ENCODE measurements at places on chromosomes 7 and 10. TPM values are rescaled to one million over a fixed set of nuclear protein-coding genes. Genes with fewer than 3 reads are reported as not detected.

GRCh38 chr7:27899601-27900000 lies 159.6 kb downstream of the TAX1BP1 start:
- H3K36me3 ChIP-seq: no peaks in the 10 kb centered on the region
- peaks cover 9% of the 10 kb centered on the region for H3K4me1 ChIP-seq
- no peaks in the 10 kb centered on the region for H3K27me3 ChIP-seq
- no peak overlapping the region for H3K4me3 ChIP-seq
- DNase-seq: no peak
- no peak overlapping the region for H3K27ac ChIP-seq

DNA sequence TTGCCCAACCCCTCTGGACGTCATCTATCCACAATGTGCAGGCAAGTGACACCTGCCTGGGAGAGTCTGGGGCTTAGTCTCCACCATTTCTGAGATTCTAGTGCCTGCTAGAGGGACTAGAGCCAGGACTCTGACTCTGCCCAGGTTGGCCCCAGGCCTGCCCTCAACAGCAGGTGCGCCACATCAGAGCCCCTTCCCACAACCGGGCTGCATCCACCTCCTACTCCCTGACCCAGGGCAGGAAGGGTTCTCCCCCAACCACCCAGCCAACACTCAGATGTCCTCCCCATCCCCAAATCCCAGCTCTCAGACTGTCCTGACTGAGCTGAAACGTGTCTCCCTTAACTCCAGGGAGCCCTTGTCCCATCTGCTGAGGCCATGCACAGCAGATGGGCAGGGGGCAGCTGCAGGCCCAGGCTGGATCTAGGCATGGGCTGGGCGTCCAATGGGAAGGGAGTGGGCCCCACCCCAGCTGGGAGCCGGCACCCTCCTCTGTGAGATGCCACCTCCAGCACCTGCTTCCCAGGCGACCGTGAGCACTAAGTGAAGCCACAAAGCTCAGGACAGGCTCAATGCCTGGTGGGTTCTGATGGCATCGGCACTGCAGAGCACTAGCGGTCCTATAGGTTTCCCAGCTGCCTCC lies 49.2 kb downstream of the RASGEF1A start:
- no peaks in the 10 kb centered on the region for H3K4me1 ChIP-seq
- no peak overlapping the region for H3K4me3 ChIP-seq
- no peaks in the 10 kb centered on the region for H3K27me3 ChIP-seq

DNA sequence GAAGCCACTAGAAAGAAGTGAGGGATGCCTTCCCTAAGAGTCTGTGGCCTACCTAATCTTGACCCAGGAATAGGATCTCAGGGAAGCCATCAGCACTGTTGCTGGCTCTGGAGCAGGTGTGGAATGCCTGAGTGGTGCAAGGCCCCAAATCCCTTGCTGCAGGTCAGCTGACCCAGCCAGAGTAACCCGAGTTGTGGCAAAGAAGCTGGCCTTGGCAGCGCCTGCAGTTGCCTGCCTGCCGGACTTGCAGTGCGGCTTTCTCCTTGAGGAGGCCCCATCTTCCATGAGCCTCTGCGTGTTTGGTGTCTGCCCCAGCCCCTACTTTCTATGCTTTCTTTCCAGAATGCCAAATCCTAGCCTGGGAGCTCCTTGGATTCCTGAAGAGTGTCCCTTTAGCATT lies 5.8 kb downstream of the KIAA1217 start:
- H3K36me3 ChIP-seq: no peaks in the 10 kb centered on the region
- no peak for DNase-seq
- no peak overlapping the region for H3K27ac ChIP-seq
- H3K4me3 ChIP-seq: no peak overlapping the region

DNA sequence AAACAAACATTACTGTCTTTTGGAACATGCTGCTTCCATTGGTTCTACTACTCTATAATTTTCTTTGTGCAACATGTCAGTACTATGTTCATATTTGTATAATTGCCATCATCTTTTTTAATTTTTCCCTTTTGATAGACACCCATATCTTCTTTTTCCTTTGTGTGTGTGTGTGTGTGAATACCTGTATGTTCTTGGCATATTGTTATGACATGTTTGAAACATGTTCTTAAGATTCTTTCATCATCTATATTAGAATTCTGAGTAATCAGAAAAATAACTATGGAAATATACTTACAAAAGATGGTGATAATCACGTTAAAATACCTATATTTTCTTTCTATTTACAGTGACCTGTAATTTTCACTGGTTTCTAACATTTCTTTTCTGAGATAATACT lies 3.5 kb upstream of the CDK6 start:
- H3K27me3 ChIP-seq: peaks cover 2% of the 10 kb centered on the region
- no peaks in the 10 kb centered on the region for H3K36me3 ChIP-seq
- no peak overlapping the region for H3K27ac ChIP-seq
- no peak overlapping the region for H3K4me3 ChIP-seq
- no peaks in the 10 kb centered on the region for H3K4me1 ChIP-seq

GRCh38 chr10:48192881-48193450 lies 81.5 kb downstream of the FRMPD2 start:
- no peaks in the 10 kb centered on the region for H3K36me3 ChIP-seq
- H3K4me1 ChIP-seq: no peaks in the 10 kb centered on the region
- H3K27ac ChIP-seq: no peak overlapping the region
- no peak overlapping the region for H3K4me3 ChIP-seq
- no peaks in the 10 kb centered on the region for H3K27me3 ChIP-seq

DNA sequence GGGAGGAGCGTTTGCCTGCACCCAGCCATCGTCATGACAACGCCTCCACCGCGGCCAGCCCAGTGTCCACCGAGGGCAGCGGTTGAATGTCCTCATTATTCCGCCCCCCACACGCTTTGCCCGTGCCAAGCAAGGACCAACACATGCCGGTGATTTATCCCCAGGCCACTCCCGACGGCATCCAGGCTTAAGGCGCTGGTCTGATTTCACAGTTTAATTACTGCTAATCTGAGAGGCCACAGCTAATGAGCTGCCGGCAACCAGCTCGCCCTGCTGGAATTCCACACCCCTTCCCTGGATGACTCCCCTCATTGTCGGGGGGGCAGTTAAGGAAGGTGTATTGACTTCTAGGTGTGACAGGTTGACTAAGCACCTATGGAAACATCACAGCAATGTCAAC lies 432.3 kb downstream of the DNAJB6 start:
- no peaks in the 10 kb centered on the region for H3K27me3 ChIP-seq
- no peak for DNase-seq
- no peaks in the 10 kb centered on the region for H3K4me1 ChIP-seq
- no peak overlapping the region for H3K27ac ChIP-seq
- H3K4me3 ChIP-seq: no peak overlapping the region

DNA sequence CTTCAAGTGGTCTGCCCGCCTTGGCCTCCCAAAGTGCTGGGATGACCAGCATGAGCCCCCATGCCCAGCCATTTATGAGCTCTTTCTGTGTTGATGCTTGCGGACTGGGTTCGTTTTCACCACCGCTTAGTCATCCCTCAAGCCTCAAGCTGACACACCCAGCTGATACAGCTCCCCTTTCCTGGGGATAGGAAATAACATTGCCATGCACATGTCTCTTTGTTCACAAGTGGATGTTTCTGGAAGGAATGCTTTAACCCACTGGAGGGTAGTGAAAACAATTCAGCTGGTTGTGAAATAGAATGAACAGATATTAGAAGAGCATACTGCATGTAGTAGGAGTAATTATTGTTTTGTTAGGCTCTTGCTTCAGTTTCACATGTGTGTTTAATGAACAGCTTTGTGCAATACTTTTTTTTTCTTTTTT lies 8.5 kb upstream of the METTL27 start:
- no peaks in the 10 kb centered on the region for H3K27me3 ChIP-seq
- no peak overlapping the region for H3K4me3 ChIP-seq
- H3K27ac ChIP-seq: no peak overlapping the region

DNA sequence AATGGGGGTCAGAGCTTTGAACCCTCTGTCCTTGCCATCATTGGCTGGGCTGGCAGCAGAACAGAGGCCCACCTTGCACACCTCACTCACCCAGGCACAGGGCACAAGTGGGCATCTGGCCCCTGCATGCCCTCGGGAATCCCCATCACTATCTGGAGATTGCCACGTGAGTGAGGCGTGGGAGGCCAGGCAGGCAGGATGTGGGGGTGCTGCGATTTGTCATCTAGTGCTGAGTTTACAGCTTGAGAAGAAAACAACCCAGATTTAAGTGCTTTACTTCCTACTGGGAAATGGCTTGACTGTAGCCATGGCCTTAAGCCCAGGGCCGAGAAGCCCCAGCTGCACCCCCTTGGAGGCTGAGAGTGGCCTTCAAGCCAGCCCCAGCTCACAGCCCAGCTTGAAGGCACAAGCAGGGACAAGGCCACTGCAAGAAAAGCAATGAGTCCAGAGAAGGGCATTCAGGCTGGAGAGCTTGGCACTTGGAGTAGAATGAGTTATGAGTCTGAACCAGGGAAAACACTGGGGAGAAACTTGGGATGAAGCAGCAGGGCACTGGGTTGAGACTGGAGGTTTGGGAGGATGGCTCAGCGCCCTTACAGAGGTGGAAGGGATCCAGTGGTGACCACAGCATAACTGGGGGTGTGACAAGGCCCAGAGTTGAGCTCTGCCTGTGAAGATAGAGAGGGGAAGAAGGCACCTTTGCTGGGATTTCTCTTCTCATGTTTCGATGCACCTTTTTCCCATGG lies 123.0 kb downstream of the CXCL12 start:
- no peak for DNase-seq
- no peak overlapping the region for H3K27ac ChIP-seq
- H3K27me3 ChIP-seq: no peaks in the 10 kb centered on the region
- peaks cover 8% of the 10 kb centered on the region for H3K4me1 ChIP-seq
- no peak overlapping the region for H3K4me3 ChIP-seq

DNA sequence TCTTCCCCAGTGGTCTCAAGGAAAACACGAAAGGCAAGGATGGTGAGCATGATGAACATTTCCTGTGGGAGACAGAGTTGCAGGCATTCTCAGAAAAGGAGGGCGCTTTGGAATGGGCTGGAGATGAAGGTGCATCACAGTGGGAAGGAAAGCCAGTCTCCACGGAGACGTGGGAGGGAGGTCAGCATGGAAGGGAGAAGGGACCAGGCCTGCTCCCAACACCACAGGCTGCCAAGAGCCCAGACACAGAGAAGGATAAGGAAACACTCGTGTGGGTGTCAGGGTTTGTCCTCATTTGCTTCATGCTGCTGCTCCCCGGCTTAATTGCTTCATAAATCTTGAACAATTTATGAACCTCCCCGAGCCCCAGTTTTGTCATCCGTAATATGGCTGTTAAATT lies 231.5 kb upstream of the ZNF32 start:
- no peaks in the 10 kb centered on the region for H3K36me3 ChIP-seq
- no peaks in the 10 kb centered on the region for H3K27me3 ChIP-seq
- H3K27ac ChIP-seq: no peak overlapping the region
- no peaks in the 10 kb centered on the region for H3K4me1 ChIP-seq
- DNase-seq: no peak

DNA sequence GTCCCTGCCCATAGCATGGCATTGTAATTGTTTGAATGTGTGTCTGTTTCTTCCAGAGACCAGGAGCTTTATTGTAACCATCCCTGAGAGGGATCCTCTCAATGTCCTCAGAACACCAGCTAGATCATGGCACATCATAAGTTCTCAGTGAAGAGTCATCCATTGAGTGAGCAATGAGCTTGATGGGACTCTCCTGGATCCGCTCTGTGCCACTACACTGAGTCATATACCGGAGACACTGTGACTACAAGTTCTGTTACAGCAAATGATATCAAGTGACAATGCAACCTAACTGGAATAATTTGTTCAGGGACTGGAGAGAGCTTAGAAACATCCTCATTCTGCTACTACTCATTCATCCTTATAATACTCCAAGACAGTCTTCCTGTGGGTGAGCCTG lies 25.1 kb downstream of the MRPS24 start:
- no peaks in the 10 kb centered on the region for H3K27me3 ChIP-seq
- no peak for DNase-seq
- H3K4me3 ChIP-seq: no peak overlapping the region
- no peaks in the 10 kb centered on the region for H3K4me1 ChIP-seq
- H3K36me3 ChIP-seq: no peaks in the 10 kb centered on the region

CFTR gene
- 2.0 TPM for total RNA-seq

MUC3A gene
- 0.36 TPM for total RNA-seq

EMX2 gene
- total RNA-seq: 21.4 TPM

All from ovary (tissue), 10 donors.